ENCODE measurements at places on chromosomes 6 and 20. TPM values are rescaled to one million over a fixed set of nuclear protein-coding genes. Genes with fewer than 3 reads are reported as not detected.

DNA sequence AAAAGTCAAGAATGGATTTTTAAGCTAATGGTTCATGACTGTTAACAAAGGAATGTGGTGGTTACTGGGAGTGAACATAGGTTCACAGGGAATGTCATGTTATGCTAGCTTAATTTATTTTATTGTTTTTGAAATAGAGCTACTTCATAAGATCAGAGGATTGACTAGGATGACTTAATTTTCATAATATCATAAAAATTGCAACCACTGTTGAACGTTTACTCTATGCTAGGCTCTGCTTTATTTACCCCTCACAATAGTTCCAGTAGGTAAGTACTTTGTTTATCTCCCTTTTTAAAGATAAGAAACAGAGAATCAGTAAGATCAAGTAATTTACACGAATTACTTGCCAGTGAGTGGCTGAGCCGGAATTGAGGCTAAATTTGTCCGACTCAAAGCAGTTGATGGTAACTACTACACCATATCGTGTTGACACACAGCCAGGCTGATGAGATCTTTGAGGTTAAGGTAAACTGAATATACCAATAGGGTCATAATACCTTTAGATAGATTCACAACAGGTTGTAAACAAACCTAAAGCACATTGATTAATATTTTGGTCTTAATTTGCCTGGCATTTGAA is 194.6 kb upstream of the CITED2 start:
- H3K27ac ChIP-seq: no peak overlapping the region
- DNase-seq: no peak
- no peaks in the 10 kb centered on the region for H3K27me3 ChIP-seq
- H3K36me3 ChIP-seq: no peaks in the 10 kb centered on the region
- H3K4me3 ChIP-seq: no peak overlapping the region

DNA sequence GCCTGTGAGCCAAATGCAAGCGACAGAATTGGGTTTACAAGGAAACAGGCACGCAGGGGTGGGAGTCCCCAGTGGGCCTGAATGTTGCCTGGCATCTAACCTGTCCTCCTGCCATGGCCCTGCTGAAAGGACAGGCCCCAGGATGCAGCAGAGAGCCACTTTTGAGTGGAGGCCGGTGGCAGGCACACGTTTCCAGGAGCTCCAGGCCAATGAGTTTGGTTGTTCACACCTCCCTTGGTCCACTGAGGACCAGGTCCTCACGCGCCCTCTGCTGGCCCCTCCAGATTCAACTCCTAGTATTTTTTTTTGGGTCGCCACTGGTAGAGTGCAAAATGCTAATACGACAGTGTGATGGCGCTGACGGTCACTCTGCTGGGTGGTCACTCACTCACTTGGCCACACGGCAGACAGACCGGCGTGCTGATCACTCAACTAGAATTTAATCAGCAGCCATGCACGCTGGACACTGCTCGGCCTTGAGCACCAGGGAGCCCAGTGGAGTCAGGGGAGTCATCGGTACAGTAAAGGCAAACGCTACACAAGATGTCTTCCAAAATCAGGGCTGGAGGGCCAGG is 81.7 kb upstream of the NFATC2 start:
- H3K27ac ChIP-seq: no peak overlapping the region
- H3K36me3 ChIP-seq: no peaks in the 10 kb centered on the region
- no peaks in the 10 kb centered on the region for H3K4me1 ChIP-seq
- peak; percentile 86 for DNase-seq
- H3K4me3 ChIP-seq: no peak overlapping the region
- no peaks in the 10 kb centered on the region for H3K27me3 ChIP-seq

Gene METTL24
- 8.4 TPM for total RNA-seq

Gene APOBEC2
- 135 TPM for total RNA-seq

DNA sequence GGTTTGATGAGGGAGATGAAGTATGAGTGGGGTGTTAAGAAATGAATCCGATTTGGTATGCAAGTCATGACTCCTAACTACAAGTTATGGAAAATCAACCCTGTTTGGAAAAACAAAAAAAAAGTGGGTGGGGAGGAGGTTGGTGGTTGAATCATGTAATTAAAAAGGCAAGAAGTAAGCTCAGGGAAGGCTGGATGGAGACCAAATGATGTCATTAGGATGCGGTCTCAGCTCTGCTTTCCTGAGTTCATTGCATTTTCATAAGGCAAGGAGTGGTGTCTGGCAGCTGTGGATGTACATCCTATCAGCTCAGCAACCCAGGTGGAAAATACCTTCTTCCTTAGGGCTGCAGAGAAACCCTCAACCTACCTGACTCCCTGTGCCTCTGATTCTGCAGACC is 60.4 kb upstream of the AKAP12 start:
- H3K27ac ChIP-seq: no peak overlapping the region
- no peaks in the 10 kb centered on the region for H3K36me3 ChIP-seq
- H3K4me1 ChIP-seq: peaks cover 11% of the 10 kb centered on the region
- no peak overlapping the region for H3K4me3 ChIP-seq
- DNase-seq: no peak

DNA sequence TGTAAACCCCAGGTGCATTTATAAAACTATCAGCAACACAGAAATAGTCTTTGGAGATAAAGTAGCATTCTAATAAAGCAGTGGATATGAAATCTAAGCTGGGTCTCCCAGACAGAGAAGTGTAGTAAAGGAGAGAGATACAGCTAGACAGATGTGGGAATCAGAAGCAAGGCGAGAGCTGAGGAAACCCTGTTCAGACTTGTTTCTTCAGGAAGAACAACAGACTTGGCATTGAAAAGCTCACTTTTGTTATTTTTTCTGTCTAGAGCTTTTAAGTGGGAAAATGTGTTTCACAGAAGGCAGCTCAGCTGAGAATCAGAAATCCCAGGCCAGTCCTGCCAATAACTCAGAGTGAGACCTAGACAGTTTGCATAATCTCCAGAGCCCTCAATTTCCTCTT is 52.9 kb downstream of the SLC35B3 start:
- peaks cover 13% of the 10 kb centered on the region for H3K4me1 ChIP-seq
- H3K27ac ChIP-seq: no peak overlapping the region
- no peak overlapping the region for H3K4me3 ChIP-seq
- H3K27me3 ChIP-seq: no peaks in the 10 kb centered on the region
- no peaks in the 10 kb centered on the region for H3K36me3 ChIP-seq

GRCh38 chr6:125747589-125748405 is 1.6 kb upstream of the HEY2 start:
- peak overlapping the region; percentile 92 for H3K27ac ChIP-seq
- peak; percentile 12 for DNase-seq
- peaks cover 11% of the 10 kb centered on the region for H3K27me3 ChIP-seq
- H3K4me1 ChIP-seq: peaks cover 21% of the 10 kb centered on the region
- peaks cover 4% of the 10 kb centered on the region for H3K36me3 ChIP-seq
